Smooth muscle cell of the brain vasculature (primary cell): ENCODE measurements at places on chromosomes 2 and 18.

DNA sequence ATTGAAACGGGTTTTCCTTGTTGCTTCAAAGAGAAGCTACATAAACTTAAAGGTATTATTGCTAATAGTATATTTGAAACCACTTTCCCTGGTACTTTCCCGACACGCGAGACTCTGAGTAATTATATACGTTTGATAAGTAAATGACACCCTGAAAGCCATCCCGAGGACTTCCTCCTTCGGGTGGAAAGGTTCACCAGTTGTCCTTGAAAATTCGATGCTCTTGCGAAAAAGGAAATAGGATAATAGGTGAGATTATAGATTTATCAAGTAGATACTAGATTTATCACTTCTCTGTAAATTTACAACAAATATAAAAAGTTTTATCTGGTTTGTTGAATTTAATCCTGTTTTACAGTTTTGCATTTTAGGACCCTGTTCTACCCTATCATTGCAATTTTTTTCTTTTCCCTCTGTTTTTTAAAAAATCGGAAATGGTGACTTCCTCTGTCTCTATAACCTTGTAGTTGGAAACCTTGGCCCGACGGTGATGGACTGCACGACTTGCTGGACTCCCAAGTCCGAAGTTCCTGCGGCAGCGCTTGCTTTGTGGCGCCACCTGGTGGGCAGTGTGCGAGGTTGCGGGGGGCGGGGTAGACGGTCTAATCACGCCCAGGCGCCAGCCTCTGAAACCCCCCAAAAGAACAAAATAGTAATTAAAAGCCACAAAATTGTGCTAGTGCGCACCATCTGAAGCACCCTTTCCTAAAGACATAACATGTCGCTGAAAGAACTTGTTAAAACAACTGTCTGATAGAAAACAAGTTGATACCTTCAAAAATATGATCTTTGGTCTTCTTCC is 972 bp upstream of the DLX2 start:
- DNase-seq: peak; percentile 77

- DNase-seq: no peak
Measured at GRCh38 chr2:28659127-28659526, 92.5 kb upstream of the PPP1CB start.

DNA sequence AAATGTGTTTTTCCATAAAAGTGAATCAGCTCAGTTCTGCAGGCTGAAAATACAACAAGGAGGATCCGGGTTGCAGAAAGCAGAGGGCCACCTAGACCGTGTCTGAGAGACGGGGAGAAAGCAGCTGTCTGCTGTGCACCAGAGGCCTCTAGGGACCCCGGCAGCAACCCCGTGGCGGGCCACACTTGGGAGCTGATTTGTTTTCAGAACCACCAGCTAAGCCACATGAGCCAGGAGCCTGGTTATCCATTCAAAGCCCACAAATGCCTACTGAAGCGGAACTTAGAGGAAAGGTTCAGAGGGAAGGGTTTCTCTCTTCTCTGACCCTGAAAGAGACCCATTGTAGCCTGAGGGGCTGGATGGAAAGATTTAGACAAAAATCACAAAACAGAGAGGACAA is 28.4 kb upstream of the ID2 start:
- DNase-seq: no peak

- DNase-seq: no peak
Measured at GRCh38 chr2:235803028-235803427, 309.2 kb downstream of the AGAP1 start.

- DNase-seq: no peak
Measured at GRCh38 chr2:10410823-10411437, 37.2 kb downstream of the ODC1 start.

DNA sequence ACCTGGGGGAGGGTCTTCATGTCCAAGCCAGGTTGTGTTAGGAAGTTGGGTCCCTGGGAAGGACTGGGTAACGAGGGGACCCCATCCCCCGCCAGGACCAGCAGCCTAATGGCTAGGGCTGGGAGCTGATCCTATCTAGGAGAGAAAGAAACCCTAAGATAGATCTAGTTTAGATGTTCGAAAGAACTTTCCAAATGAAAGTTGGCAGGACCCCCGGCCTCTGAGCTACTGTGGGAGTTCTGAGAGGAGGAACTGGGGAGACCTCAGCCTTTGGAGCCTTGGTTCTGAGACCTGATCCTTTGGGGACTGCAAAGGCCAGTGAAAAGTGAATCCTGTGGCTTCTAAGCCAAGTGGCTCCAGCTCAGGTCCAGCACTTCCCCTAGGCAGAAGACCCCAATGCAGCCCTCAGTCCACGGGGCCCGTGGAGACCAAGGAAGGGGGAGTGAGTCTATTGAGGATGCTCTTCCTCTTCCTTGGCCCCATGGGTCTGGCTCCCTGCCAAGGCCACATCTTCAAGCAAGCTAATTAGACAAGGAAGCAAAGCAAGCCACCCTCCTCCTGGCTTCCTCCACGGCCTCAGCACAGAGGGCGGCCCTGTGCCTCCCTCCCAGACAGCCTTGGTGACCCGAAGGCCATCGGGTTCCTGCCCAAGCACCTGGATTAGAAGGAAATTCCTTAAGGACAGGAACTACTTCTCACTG is 23.5 kb downstream of the CCT7 start:
- no peak for DNase-seq

GRCh38 chr2:132489150-132489549 is 72.5 kb downstream of the GPR39 start:
- no peak for DNase-seq

DNA sequence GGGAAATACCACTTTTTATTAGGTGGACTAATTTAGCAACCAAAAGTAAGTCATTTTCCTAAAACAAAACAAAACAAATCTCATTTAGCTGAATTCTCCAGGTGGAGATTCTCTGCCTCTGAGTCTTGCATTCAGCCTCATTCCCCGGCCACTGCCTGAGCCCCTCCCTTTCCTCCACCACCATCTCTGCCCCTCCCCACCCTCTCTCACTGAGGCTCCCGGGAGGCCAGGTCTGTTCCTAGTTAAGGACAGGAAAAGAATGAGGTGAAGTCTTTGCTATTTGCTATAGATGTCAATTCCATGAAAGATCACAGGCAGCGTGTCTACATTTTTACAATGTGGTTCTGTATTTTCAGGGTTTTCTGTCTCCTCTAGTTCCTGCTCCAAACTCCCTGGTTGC is 83.0 kb upstream of the SOX11 start:
- no peak for DNase-seq

GRCh38 chr2:55033076-55033742 is 17.0 kb downstream of the RTN4 start:
- DNase-seq: no peak
